ENCODE measurements at places on chromosomes 16 and 17. TPM values are rescaled to one million over a fixed set of nuclear protein-coding genes. Genes with fewer than 3 reads are reported as not detected.

Gene MARVELD3
- total RNA-seq = not detected

Gene PPP1R1B
- not detected for total RNA-seq

Gene VPS35L
- 54.5 TPM for total RNA-seq

Gene CYTH1
- total RNA-seq = 53.9 TPM

Gene OMG
- not detected for total RNA-seq

Gene ASIC2
- not detected for total RNA-seq

Measured in vein endothelial cell (primary cell).